ENCODE measurements at places on chromosomes 7 and 10.

- no peak for DNase-seq
Observed at GRCh38 chr7:128932862-128933179, 4.9 kb upstream of the IRF5 start.

DNA sequence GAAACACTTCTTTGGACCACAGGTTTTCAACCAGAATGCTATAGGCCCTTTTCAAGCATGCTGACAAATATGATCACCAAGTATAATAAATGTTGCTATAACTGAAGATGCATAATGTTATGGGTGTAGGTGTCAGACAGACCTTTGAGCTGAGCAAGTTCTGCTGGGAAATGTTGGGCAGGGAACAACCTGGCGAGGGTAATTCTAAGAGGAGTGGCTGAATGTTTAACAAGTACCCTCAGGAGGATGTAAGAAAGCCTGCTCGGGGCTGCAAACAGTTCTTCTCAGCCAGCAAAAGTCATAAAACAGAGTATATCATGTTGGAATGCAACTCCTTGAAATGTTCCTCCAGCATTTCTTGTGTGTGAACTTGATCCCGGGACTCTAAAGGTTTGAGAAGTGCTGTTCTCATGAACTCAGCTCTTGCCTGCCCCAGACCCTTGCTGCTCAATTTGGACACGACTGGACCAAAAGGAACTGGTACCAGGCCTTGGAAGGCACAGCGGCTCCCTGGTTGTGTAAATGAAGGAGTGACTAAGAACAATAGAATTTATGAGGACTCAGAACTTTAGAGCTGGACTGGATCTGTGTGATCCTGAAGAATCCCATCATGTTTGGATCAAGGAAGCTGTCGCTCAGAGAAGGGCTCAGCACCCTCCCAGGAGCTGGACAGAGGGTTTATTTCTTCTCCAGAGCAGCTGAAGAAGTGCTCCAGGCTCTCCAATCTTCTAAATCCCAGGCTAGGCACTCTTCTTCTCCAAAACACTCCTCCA, 143.2 kb upstream of the ANK3 start:
- DNase-seq = no peak

GRCh38 chr7:158445421-158446175, 142.0 kb downstream of the PTPRN2 start:
- DNase-seq = no peak

GRCh38 chr10:51158832-51159231, 84.5 kb downstream of the PRKG1 start:
- DNase-seq = no peak

DNA sequence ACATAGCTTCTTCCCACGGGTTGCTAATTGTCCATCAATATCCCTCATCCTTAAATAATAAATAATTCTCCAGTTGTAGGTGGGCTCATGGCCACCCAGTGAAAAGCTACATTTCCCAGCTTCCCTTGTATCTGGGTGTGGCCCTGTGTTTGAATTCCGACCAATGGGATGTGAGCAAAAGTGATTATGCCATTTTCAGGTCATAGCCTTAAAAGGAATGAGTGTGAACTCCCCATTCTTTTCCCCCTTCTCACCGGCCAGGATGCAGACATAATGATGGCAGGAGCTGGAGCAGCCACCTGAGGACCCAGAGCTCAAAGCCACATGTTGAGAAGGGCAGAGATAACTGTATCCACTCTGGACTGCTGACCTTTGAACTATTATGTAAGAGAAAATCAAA, 30.3 kb upstream of the CALU start:
- DNase-seq = no peak

GRCh38 chr10:127193125-127193524, 3.3 kb downstream of the INSYN2A start:
- DNase-seq = no peak

DNA sequence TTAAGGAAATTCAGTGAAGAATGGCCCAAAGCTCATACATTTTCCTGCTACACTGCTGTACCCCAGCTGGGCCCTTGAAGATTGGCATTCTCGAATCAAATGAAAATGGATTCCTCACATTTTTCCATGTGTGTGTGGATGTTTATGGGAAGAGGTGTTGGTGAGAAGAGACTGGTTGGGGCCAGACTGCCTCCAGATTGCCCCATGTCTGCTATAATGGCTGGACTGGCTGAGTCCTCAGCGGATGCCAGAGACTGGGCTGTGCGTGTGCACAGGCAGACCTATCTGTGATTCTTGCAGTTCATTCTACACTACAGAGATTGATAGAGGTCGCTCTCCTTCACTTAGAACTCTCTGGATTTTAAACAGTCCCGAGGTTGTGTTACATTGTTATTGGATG, 183.6 kb upstream of the GDF10 start:
- DNase-seq = no peak

DNA sequence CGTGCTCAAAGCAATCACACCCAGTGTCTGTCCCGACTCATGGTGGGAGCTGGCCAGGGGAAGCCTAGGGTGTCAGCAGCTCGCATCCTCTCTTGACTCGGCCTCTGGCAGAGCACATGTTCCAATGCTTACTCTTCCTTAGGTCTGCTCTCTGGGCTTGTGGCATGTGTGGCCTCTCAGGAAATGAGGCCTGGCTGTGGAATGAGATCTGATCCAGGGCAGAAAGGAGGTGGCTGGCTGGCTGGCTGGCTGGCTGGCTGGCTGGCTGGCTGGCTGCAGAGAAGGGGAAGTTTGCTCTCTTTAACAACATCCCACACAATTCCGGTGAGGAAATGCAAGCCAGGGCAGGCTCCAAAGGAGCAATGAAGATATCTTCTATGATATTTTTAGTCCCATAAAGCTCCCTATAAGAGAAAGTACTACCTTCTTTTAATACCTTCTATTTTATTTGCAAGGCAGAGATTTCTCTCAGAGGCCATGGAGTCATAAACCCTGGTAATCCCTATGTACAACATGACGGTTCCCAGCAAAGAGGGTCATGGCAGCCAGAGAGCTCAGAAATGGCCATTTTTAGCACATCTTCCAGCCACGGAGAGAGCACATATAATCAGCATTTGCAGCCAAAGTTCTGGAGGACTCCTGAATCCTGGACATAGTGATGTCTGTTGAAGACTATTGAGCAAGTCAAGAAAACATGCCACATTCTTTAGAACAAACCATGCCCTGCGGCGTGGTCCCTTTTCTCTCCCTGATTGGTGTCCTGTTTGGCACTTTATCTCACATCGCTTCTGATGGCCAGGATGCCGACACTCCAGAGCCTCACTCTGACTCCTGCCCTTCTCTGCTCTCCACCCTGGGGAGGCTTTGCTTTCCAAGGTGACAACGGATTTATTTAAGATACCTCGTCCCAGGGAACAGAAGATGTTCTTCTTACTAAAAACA, 153.7 kb downstream of the FANK1 start:
- DNase-seq = no peak

DNA sequence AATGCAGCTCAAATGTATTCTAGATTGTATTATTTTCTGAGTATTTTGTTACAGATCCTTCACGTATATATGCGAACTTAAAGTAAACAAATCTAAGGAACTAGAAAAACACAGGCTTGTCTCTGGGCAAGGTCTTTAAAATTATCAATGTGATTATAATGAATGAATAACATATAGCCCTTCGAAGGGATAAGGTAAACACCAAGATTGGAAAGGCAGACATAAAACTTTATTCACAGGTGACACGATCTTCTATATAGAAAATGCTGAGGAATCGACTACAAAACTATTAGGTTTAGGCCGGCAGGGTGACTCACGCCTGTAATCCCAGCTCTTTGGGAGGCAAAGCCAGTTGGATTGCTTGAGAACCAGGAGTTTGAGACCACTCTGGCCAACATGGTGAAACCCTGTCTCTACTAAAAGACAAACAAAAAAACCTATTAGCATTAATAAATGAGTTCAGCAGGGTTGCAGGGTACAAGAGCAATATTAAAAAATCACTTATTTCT, 80.4 kb downstream of the CNNM2 start:
- DNase-seq = no peak

DNA sequence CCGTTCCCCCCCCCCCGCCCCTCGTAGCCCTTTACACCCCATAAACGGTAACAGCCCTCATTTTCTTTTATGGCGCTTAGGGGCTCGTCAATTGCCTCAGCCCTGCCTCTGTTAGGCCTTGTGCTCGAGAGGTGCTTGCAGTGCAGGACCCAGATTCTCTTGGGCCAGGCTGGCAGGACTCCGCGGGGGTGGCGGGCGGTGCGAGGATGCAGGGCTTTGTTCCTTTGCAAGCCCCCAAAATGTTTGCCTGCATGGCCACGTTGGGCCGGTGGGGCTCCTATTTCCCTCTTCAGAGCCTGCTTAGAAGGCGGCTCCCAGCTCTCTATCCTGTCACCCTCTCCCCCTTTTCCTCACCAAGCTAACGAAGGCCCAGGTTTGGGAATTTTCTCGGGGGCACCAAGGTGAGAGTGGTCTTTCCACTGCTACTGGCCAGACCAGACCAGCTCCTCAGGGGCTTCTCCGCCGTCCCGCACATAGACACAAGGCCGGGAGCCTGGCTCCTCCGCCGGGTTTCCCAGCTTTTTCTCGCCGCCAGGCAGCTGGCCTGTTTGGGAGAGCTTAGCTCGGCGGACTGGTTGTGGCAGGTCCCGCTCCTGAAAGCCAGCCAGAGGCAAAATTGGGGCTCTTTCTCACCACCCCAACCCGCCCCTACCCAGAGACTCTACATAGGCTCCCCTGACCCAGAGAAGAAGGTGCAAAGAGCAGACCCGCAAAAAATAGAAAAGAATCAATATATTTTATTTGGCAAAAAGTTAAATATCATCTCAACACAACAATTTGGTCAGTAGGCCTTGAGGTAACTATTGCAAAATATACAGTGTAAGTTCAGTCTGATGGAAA, 3.4 kb downstream of the HOXA9 start:
- DNase-seq = no peak

DNA sequence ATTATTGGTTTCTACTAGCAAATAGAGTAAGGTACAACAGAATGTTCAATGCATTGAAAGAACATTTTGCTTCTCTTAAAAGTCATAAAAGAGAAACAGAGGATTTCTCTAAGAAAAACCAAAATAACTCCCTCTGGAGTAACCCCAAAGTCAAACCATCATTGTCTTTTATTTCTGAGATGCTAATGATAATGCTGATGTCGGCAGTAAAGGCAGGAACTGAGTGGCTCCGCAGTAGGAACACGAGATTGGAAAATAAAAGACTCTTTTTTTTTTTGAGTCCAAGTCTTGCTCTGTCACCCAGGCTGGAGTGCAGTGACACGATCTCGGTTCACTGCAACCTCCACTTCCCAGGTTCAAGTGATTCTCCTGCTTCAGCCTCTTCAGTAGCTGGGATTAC, 2.7 kb upstream of the USP54 start:
- DNase-seq = no peak

GRCh38 chr10:49539320-49539885, 482 bp upstream of the ERCC6 start:
- DNase-seq = peak; percentile 43

- no peak for DNase-seq
Observed at GRCh38 chr7:1400371-1400770, 58.9 kb downstream of the MICALL2 start.

DNA sequence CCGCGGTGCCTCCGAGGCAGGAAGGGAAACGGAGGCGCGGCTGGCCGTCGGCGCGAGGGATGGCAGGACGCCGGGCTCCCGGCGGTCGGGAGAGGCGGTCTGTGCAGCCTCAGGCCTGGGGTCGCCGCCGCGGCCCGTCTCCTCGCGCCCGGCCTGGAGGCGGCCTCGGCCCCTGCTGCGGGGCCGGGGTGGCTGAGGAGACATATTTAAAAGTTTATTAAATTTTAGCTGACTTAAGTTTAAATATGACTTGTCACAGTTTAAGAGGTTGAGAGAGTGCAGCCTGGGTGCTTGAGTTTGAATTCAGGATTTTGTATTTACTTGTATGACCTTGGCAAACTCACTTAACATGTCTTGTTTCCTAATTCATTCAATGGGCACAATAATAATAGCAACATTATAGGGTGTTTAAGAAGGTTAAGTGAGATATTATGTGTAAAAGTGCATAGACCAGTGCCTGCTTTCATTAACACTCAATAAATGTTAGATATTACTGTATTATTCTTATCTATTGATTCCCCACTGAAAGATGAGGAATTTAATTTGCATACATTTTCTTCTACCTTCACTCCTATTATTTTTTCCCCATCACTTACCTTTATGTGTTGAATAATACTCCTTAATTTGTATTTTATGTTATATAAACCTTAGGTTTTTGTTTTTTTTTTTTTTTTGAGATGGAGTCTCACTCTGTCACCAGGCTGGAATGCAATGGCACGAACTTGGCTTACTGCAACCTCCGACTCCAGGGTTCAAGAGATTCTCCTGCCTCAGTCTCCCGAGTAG, 718 bp downstream of the DYNC2I1 start:
- DNase-seq = peak; percentile 8

- DNase-seq = no peak
Observed at GRCh38 chr10:122454071-122454470, 382 bp upstream of the ARMS2 start.

GRCh38 chr10:132458586-132459300, 61.7 kb downstream of the PWWP2B start:
- peak; percentile 66 for DNase-seq

GRCh38 chr10:108039821-108040584, 875.5 kb upstream of the SORCS1 start:
- no peak for DNase-seq

- DNase-seq = no peak
Observed at GRCh38 chr10:79434223-79434687, 11.2 kb downstream of the ZCCHC24 start.

DNA sequence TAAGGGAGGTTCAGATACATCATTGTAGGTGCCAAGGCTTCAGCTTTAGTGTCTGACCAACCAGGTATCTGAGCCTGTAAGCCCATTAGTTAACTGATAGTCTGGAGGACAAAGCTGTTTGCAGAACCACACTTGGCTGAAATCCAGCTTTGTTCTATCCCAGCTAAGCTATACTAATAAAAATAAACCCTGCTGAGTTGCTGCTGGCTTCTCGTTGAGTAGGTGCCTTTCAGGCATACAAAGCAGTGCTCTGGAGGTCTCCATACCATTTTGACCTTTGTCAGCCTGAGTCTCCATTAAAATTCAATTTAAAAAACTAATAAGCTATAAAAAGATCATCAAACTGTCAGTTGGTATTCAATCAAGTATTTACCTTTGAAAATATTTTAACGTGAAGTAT, 22.0 kb downstream of the CDCA7L start:
- no peak for DNase-seq

DNA sequence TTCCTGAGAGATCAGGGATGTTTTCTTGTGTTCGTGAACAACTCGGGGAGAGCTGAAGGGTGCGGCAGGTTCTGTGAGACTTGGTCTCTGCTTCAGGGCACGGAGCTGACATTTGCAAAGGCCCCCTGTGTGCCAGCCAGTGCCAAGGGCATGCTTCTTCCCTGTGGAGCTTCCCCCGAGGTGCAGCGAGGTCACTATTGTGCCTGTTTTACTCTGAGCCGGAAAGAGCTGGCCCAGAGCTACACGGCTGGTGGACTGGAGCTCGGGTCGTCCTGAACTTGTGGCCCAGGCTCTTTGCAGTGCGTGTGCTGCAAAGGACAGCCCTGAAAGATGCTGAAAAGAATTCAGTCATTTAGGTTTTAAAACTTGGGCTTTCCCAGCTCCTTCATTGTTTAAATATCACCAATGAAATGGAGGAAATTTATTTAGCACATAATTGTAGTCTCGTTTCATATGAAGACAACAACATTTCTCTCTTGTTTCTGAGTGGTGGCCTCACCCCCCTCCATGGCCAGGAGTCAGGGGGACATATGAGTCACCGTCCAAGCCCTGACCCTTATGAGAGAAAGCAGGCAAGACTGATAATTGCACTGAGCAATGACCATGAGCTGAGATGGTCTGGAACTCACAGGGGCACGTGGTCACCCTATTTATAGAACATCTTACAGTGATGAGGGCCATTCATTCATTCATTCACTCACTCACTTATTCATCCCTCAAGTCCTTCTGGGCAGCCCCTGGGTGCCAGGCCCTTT, 102.6 kb downstream of the PTPRE start:
- DNase-seq = no peak

GRCh38 chr10:83274088-83274487, 865.2 kb upstream of the GHITM start:
- no peak for DNase-seq

Data from CD4-positive, alpha-beta T cell treated with Interleukin-10 for 1 hour (primary cell).